ENCODE measurements at places on chromosomes 6 and 20. TPM values are rescaled to one million over a fixed set of nuclear protein-coding genes. Genes with fewer than 3 reads are reported as not detected.

Gene GNMT
- 0.57 TPM for polyA plus RNA-seq

Gene CLIC5
- 218 TPM for polyA plus RNA-seq

Gene EFCAB8
- polyA plus RNA-seq, result 0.06 TPM

Gene SLX4IP
- polyA plus RNA-seq, result 10.7 TPM

DNA sequence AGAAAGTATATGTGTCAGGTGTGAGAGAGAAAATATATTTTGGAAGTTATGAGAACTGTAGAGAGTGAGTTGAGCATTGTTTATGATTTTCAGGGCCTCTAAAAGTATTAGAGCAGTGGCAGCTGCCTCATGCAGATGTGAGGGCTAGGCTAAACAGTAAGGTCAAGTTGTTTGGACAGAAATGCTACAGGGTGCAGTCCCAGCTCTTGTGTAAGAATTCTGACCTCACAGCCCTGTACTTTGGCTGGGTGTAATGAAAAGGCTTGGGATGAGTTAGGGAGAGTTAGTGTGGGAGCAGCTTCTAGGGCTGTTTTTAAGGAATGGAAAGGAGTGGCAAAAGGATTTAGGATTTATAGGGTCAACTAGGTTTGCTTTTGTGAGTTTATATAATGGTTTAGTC lies 764.8 kb upstream of the ADGRB3 start:
- DNase-seq, result no peak

GRCh38 chr6:165218829-165219228 lies 90.6 kb downstream of the C6orf118 start:
- DNase-seq, result no peak

DNA sequence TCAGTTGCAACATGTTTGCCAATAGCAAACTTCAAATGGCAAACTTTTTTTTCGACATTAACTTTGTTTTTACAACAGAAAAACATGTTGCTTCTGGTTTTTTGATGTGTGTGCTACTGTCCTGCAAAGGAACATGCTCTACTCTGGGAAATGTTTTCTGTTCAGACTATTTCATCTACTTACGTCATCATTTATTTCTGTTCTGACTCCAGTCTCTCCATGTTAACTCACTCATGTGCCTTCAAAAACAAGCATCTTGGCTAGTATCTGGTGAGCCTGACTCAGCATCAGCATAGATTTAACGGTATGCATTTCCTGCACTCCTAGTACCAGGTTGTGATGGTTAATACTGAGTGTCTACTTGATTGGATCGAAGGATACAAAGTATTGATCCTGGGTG lies 36.1 kb upstream of the MAP7 start:
- DNase-seq, result no peak

GRCh38 chr6:33195304-33196165 lies 3.3 kb upstream of the COL11A2 start:
- no peak for DNase-seq

DNA sequence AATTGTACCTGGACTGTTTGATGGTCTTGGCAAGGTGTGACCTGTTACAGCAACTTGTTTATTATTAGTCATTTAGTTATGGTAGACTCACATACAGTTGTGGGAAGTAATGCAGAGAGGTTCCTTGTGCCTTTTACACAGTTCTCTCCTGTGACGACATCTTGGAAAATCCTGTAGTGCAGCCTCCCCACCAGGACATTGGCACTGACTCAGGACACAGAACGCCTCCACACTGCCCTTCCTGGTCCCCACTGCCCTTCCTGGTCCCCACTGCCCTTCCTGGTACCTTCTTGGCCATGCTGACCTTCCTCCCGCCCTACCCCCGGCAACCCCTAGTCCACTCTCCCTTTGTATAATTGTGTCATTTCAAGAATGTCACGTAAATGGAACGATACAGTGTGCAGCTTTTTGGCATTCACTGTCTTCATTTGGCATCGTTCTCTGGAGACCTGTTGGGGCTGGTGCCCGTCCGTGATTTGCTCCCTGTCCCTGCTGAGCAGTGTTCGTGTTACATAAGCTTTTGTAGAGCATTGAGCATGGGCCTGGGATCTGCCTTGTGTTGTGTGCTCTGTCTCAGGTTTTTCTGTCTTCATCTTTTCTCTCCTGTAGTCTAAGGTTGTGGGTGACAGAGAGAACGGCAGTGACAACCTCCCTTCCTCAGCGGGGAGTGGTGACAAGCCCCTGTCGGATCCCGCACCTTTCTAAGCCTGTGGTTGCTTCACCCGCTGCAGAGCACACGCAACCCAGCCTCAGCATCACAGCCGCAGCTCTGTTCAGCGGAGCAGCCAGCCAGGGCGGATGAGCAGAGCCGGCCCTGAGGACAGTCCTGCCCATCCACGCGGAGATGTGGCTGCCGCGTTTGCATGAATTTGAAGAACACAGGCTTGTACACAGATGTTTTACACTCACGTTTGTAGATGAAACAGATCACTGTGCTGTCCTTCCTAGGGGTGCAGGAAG lies 5.4 kb upstream of the DNAJC5 start:
- no peak for DNase-seq

GRCh38 chr6:52929321-52930164 lies 20.0 kb upstream of the GSTA3 start:
- no peak for DNase-seq

- DNase-seq, result no peak
Observed at GRCh38 chr6:18350271-18350670, 36.9 kb upstream of the RNF144B start.

DNA sequence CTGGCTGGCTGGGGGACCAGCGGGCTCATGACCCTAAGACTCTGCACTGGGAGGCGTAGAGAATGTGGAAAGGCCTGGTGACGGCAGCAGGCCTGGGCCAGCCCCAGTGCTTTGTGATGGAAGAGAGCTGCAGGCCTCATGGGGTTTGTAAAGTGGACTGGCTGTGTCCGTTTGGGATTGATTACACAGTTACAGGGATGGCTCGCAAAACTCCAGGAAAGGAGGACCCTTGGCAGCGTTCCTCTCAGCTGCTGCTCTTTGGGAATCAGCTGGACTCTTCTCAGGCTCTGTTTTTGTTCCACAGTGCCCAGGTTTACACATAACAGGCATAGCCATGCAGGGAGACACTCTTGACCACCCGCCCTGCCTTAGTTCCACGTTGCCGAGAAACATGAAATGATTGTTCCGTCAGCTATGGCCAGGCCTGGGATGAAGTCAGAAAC lies 89.0 kb downstream of the SLX4IP start:
- no peak for DNase-seq

DNA sequence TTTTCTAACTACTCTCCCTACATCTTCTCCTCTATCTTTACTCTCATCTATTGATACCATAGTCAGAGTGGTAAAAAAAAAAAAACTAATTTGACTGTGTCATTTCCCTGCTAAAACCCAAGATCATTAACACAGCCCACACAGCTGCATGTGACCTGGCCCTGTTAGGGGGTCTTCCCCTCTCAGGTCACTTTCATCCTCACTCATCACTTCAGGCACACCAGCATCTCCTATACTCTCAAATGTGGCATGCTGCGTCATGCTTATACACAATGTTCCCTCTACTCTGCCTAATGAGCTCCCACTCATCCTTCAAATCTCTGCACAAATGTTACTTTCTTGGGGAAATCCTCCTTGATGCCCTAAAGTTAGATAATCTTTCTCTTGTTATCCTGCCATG lies 86.8 kb downstream of the CDK19 start:
- no peak for DNase-seq

GRCh38 chr20:8535403-8536261 lies 403.6 kb downstream of the PLCB1 start:
- DNase-seq, result no peak

DNA sequence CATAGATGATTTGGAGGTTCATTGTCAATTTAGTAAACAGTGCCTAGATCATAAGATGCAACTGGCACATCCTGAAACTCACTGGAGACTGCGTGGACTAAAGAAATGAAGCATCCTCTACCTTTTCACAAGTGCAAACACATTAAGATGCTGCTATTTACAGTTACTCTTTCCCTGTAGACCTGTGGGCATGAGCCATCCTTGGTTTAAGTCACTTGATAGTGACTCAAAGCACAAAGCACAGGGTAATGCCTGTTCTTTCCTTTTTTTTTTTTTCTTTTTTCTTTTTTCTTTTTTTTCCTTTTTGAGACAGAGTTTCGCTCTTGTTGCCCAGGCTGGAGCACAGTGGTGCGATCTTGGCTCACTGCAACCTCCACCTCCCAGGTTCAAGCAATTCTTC lies 10.0 kb upstream of the HLA-DQA1 start:
- DNase-seq, result no peak

- DNase-seq, result no peak
Observed at GRCh38 chr6:33979750-33980149, 166.1 kb downstream of the GRM4 start.

- no peak for DNase-seq
Observed at GRCh38 chr6:107786709-107787588, 37.2 kb downstream of the SCML4 start.

- no peak for DNase-seq
Observed at GRCh38 chr20:63259734-63260460, 5.6 kb upstream of the NKAIN4 start.

Data from renal pelvis (tissue), 12 donors.